MCF 10A (cell line): ENCODE measurements at places on chromosomes 12 and 14. TPM values are rescaled to one million over a fixed set of nuclear protein-coding genes. Genes with fewer than 3 reads are reported as not detected.

DNA sequence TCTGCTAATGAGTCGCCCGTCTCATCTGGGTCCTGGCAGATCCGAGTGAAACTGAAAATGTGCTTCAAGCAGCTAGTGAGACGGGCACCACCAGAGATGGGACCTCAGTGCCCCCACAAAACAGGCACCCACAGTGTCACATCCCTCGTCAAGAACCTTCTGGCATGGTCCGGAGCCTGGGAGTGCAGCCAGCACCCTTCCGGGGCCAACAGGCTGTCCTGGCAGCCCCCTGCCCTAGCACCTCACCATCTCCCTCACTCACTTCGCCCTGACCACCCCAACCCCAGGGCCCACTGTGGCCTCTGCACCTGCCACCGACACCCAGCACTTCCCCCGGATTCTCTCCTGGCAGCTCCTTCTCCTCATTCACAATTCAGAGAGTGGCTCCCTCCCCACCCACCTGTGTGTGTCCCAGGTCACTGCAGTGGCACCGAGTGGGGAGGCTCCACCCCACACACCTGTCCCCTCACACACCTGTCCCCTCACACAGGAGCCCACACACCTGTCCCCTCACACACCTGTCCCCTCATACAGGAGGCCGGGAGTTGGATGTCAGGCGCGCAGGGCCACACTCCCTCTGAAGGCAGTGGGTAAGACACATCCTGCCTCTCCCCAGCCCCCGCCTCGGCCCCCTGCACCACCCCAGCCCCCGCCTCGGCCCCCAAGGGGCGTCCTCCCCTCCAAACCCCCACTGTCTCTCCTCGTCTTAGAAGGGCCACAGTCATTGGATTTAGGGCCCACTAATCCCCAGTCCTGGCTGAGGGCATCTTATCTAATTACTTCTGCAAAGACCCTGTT lies 7.9 kb downstream of the GALNT9 start:
- DNase-seq = no peak

DNA sequence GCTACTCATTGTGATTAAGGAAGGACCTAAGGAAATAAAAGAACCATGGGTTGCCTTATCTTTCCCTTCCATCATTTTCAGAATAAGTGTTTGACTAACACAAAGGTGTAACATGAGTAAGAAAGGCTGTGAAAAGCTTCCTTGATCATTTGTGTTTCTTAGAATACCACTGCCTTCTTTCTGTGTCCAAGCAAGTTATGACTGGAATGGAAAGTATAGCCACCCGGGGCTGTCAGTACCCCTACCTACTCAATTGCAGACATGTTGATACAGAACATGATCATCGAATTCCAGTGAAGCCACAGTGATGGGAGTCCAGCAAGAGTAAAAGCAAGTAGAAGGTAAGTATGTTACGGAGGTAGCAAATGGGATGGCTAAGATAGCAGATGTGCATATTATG lies 209.8 kb downstream of the PELI2 start:
- no peak for DNase-seq

DNA sequence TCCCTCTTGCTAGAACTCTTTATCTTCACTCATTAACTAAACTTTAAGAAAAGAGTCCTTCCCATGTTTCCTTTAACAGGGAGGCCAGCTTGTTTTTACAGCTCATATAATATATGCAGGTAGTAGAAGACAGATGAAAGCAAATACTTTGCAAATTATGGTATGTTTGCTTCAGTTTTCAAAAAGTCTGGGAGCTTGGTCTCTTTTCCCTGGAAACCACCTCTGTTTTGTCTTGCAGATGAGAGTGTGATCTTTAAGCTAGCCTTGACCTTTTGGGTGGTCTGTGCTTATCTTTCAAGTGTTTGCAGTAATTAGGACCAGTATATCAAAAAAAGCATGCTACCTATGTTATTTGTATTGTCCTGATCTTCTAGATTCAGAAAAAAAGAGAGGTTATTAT lies 62.7 kb downstream of the ERC1 start:
- DNase-seq = no peak

- peak; percentile 37 for DNase-seq
Observed at GRCh38 chr12:34625116-34625515, 602.8 kb downstream of the ALG10 start.

DNA sequence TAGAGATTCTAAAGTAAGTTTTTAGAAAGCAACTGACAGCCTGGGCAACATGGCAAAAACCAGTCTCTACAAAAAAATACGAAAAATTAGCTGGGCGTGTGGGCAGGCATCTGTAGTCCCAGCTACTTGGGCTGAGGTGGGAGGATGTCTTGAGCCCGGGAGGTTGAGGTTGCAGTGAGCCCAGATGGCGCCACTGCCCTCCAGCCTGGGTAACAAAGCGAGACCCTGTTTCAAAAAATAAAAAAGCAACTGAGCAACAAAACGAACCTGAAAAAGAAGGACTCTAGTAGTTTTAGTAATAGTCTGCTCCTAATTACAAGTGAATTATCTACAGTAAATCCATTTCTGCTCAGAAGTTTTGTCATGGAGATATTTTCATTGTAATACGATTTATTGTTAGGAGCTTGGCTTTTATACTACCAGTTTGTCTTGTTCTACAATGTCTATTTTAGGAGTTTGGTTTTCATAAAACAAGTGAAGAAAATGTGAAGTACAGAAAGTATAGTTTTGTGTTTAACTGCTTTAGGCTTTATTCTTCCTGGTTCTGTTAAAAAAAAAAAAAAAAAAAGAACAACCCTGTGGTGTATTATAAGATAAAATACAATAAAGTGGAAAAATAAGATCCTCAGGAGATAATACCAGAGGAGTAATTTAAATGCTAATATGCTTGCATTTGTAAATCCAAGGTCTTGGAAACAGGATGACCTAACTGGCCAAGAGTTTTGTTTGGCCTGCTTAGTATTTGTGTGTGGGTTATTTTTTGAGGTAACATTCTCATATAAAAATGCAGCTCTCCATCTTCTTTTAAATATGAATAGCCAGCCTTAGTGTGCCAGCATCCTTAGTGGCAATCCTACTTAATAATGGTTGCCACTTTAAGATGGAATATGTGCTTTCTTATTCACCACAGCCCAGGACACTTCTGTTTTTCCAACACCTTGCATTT lies 2.8 kb downstream of the TMX1 start:
- no peak for DNase-seq

- DNase-seq = peak; percentile 61
Observed at GRCh38 chr14:46048127-46048526, 603.5 kb downstream of the RPL10L start.

- no peak for DNase-seq
Observed at GRCh38 chr12:5391653-5392052, 40.3 kb upstream of the NTF3 start.

GRCh38 chr14:73721101-73721821 lies 7.1 kb upstream of the PNMA1 start:
- no peak for DNase-seq

DNA sequence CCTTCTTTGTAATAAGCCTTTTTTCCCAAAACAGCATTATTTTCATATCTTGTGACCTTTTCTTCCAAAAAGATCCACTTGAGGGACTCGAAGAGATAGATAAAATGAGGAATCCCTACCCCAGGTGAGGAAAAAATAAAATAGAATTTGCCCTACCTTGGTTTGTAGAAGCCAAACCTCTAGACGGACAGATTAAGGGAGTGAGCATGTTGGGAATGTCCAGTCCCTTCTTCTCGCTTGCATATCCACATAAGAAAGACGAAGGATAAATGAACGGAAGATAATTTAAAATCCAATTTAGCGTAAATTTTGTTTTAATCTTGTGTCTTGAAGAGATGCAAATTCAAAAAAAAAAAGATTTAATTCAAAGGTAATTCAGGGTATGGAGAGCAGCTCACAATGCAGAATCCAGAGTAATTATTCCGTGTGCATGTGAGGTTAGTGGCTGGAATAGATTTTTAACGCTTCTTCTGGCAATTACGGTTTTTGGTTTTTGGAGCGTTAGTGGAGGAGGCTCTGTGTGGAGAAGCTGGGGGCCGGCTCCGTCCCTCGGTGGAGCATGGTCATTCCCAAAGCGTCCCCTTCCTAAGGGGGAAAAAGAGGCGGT lies 1.5 kb downstream of the GRIN2B start:
- no peak for DNase-seq

DNA sequence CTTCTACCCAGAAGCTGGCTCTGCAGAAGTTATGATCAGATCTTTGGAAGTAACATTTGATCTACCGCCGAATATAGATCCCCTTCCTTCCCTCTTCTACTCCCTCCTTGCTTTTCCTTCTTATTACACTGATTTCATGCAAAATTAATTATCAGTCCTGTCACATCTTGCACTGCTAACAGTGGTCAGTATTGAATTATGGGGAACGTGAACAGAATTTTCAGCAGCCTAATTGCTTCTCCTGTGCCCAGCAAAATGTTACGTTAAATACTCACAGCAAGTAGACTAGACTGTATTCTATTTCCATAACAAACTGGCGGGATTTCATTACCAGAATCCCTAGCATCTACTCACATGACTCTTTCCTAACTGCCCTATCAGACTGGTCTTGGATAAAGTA lies 596.9 kb downstream of the DIO2 start:
- no peak for DNase-seq

- no peak for DNase-seq
Observed at GRCh38 chr12:23699031-23699430, 250.4 kb downstream of the SOX5 start.

DNA sequence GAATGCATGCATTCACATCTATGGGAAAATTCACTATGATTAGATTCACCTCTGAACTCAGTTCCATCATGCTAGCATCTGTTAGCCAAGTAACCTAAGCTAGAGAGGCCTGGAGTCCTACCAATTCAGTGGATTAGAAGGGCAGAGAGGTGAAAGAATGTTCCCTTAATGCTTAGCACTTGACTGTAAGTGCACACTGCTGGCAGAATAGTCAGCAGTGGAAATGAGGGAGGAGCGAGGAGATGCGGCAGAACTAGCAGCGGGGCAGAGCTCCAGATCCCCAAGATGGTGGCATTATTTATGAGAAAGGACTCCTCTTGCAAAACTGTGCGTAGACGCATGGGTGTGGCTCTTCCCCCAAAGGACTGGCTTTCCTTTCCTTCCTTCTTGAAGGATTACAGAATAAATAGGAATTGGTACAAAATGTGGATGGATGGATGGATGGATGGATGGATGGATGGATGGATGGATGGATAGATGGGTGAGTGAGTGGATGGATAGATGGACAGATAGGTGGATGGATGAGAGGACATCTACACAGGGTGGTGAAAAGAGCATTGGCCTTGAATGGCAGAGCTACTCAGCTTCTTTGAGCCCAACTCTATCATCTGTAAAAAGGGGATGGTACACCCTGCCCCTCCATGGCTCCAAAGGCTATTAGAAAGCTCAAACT lies 227.2 kb downstream of the CHST11 start:
- DNase-seq = no peak

DNA sequence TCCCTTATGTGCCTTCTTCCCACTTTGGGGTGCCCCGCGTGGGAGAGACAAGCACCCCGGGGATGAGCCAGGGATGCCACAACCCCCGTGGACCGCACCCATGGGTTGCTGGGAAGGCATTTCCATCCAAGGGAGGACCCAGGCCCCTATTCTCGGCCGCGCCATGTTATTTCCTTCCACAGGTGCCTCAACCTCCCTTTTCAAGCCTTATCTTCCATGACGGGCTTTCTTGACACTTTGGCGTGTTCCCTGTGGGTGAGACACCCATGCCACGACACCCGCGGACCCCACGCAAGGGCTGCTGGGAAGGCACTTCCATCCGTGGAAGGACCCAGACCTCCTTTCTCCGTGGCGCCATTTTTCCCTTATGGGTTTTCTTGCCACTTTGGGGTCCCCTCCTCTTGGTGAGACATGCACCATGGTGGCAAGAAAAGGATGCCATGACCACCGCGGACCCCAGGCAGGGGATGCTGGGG lies 269.2 kb downstream of the ALG10 start:
- no peak for DNase-seq

DNA sequence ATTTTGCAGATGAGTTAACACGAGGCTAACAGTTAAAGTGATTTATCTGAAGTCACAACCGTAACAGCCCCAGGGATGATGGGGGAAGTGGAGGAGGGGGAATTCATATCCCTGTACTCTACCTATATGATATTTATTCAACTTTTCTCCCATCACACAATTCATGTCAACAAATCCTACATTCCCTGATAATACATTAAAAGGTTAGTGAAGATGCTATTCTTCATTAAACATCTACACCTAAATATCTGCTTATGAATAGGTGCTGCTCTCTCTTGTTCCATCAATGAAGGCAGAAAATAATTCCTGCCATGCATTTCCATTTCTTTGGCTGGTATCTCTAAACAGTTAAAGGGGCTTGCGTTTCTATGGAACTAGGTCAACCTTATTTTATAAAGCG lies 6.8 kb downstream of the YBX3 start:
- DNase-seq = no peak

DNA sequence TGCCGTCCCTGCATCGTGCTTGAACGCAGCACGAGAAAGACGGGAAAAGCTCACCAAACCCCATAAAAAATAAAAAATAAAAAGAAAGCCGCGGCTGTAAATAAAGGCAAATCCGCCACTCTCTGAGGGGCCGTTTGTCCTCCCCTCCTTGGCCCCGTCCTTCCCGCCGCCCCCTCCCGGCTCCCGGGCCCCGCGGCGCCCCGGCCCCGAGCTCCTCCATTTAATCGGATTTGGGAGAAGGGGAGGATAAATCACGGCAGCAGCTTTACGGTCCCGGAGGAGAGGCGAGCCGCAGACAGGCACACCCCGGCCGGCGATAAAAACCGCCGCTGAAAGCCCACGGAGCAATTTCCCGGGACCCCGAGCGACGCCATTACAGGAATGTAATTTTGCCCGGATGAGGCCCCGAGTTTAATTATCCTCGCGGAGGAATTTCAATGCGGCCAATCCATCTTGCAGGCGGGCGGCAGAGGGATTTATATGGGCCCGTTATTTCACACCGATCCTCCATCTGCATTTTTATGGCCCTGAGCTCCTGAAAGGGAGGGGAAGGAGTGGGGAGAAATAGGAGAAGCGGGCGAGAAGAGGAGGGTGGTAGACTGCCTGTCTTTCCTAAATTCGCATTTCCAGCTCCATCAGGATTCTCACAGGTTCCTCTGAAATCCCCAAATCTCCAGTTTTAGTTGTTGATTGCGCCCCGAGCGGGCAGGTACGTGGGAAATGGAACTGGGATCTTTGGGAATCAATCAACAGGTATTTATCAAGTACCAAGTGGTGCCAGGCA lies 1.3 kb upstream of the ATP5MC2 start:
- no peak for DNase-seq

DNA sequence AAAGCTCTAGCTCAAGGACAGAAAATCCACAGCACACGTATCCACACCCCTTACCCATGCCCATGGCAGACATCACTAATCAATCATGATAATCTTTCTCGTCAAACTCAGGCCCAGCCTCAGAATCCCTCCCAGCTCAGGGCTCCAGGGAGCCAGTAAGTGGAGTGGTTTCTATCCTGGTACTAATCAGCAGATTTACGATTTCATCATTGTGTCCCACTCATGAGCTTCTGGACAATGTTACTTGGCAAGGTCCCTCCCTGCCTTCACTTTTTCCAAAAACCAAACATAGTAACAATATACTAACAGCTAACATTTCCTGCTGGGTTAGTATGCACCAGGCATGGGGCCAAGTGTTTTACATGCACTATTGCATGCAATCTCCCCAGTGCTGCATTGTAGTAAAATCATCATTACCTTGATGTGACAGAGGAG lies 45.8 kb upstream of the NCOR2 start:
- no peak for DNase-seq

Gene KCNA5
- total RNA-seq = not detected in 2 replicates

Gene KRT77
- total RNA-seq = not detected in 2 replicates

Gene SMCO2
- 0.37 TPM in 1 of 2 replicates, not detected in the other for total RNA-seq

Gene NT5DC3
- total RNA-seq = 15.1 and 18.3 TPM in 2 replicates

Gene UNC79
- 0.05 TPM in 2 replicates for total RNA-seq

Gene FGF6
- not detected in 2 replicates for total RNA-seq

Gene TEP1
- 20.4 and 22.7 TPM in 2 replicates for total RNA-seq

Gene SP7
- total RNA-seq = not detected in 2 replicates

Gene SYT1
- 7.4 and 10.4 TPM in 2 replicates for total RNA-seq

Gene LHX5
- total RNA-seq = not detected in 2 replicates

Gene IGFBP6
- 6.4 and 12.0 TPM in 2 replicates for total RNA-seq

Gene NELL2
- not detected in 2 replicates for total RNA-seq

Gene KIF5A
- 0.56 TPM in 2 replicates for total RNA-seq
